ENCODE measurements at places on chromosomes 13 and 19.

- DNase-seq, result no peak
Measured at GRCh38 chr13:37148501-37148900, 43.0 kb upstream of the CSNK1A1L start.

GRCh38 chr13:28344163-28344562 lies 150.8 kb downstream of the FLT1 start:
- DNase-seq, result no peak

GRCh38 chr13:21812192-21812626 lies 141.3 kb downstream of the FGF9 start:
- no peak for DNase-seq

- no peak for DNase-seq
Measured at GRCh38 chr13:21149568-21149967, 26.8 kb downstream of the SKA3 start.

GRCh38 chr13:46570273-46570672 lies 17.3 kb downstream of the LRCH1 start:
- no peak for DNase-seq

DNA sequence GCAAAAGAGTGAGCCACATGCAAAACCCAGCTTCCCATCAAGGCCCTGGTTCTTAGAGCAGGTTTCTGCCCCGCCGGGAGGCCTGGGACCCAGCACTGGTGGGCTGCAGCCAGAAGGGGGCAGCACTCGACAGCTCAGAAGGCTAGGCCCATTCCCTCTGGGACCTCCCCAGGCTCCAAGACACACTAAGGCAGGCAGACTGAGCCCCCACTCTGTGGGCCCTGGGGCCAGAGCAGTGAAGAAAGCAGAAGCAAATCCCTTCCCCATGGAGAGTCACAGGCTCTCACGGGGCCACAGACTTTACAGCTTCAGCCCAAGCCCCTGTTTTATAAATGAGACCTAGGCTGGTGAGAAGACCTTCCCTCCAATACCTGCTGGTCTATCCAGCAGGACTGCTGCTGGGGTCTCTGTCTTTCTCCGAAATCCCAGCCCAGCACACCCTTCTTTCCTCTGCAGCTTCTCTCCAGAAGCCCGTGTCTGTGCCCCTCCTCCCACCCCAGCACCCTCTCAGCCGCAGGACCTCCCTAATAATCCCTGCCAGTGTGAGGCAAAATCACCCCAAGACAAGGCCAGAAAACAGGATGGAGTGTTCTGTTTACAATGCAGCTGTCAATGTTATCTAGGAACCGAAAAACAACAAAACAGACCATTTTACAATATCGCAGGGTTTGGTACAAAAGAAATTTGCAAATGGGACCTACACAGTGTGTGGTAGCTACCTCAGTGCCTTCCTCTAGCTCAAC lies 109.3 kb downstream of the ABCC4 start:
- peak; percentile 68 for DNase-seq

- DNase-seq, result no peak
Measured at GRCh38 chr19:18764591-18765051, 26.5 kb downstream of the COMP start.

GRCh38 chr19:33529094-33529676 lies 7.6 kb upstream of the PEPD start:
- DNase-seq, result no peak

- DNase-seq, result no peak
Measured at GRCh38 chr13:37476874-37477273, 121.7 kb downstream of the POSTN start.

GRCh38 chr13:104750377-104750776 lies 1684.2 kb upstream of the SLC10A2 start:
- no peak for DNase-seq

GRCh38 chr13:34654647-34655046 lies 287.4 kb upstream of the NBEA start:
- no peak for DNase-seq

- no peak for DNase-seq
Measured at GRCh38 chr19:15976836-15977689, 28.3 kb downstream of the OR10H4 start.

DNA sequence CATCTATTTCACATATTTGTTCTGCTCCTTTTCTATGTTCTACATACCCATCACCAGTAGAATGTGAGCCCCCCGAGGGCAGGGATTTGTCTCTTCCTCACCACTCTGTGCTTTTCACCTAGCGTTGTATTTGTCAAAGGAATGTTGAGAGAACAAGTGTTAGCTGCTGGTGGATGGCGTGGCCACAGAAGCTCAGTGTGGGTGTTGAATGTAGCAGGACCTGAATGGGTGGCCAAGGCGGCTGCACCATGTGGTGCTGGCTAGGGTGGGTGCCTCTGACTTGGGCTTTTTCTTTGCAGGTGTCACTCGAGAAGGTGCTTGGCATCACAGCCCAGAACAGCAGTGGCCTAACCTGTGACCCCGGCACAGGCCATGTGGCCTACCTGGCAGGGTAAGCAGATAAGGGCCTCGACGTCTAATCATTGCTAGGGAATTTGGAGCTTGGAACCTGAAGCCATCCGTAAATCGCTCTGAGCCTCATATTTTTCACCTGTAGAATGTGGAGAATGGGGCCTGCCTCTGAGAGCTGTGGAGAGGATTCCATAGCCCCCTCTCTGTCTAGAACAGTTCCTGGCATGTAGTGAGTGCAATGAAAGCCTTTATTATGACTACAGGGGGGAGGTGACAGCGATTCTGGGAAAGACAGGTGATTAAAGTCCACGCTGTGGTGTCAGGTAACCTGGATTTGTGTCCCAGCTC lies 3.9 kb downstream of the WDR62 start:
- no peak for DNase-seq

- no peak for DNase-seq
Measured at GRCh38 chr13:102487330-102487729, 85.5 kb upstream of the FGF14 start.

GRCh38 chr13:94153586-94153985 lies 325.9 kb downstream of the DCT start:
- DNase-seq, result no peak

DNA sequence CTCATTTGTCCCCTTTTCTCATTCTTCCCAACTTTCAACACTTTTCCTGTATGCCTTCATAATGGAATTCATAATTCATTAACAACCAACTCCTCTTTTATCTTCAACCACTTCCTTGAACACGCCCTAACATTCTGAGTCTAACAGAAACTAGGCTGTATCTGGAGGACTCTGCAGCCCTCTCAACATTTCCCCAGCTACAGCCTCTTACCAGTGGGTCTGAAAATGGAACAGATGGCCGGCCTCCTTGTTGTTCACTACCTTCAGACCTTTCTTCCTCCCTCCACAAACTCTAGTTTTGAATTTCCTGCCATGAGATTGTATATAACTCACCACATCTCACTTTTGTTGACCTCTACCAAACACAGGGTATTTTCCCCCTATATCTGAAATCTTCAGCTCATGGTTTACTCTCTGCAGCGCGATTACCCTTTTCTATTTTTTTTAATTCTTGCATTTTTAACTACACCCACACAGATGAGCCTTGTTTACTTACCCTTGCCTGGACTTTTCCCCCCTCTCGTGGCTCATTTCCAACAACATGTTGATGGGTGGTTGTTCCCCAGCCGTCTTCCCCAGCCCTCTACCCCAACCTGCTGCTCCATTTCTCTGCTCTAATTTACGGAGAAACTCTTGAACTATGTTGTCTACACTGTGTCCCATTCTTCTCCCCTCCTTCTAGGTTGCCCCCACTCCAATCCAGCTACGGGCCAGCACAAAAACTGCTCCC lies 846 bp downstream of the ZNF790 start:
- DNase-seq, result no peak

GRCh38 chr13:41515491-41516139 lies 58.3 kb downstream of the RGCC start:
- DNase-seq, result no peak

DNA sequence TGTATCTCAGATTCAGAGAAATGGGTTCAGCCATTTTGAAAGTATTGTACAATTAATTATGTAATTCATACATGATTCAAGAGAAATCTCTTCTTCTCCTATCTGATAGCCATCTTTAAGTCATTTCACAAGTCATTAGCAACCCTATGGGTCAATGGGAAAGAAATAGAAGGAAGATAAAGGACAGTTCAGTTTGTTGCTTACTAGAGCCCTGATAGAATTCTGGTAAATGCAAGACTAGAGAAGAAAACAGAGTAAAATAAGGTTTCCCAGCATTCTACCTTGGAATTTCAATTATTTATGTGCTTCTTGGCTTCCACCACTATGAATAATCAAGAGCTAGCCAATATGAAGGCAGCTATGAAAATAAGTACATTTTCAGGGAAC lies 117.7 kb downstream of the LHFPL6 start:
- DNase-seq, result no peak

- no peak for DNase-seq
Measured at GRCh38 chr13:111423168-111423785, 102.8 kb downstream of the TEX29 start.

DNA sequence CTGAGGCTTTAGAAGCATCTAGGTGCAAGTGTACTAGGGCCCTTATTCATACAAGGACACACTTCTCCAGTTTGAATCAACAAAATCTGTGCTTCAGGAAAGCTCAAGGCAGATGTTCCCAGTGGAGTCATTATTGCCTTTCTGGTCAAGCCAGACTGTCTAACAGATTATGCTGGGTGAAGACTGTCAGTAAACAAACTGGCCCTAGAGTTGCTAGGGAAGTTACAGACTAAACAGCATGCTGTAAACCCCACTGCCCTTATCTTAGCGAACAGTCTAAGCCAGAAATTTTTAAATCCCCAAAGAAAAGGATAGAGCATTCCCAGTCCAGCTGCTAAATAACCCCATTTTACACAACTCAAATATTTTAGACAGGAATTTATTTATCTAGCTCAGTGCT lies 1701.3 kb upstream of the PRR20A start:
- no peak for DNase-seq

- DNase-seq, result peak; percentile 89
Measured at GRCh38 chr19:658916-659839, 3.8 kb downstream of the RNF126 start.

- DNase-seq, result no peak
Measured at GRCh38 chr13:102913914-102914313, 68.1 kb downstream of the ERCC5 start.

GRCh38 chr13:37984357-37984756 lies 114.8 kb upstream of the TRPC4 start:
- DNase-seq, result no peak

GRCh38 chr19:53908106-53908934 lies 758 bp upstream of the CACNG7 start:
- no peak for DNase-seq

- DNase-seq, result no peak
Measured at GRCh38 chr13:110330491-110331011, 23.5 kb downstream of the COL4A2 start.

GRCh38 chr19:41936961-41937360 lies 8.7 kb upstream of the ERFL start:
- no peak for DNase-seq

- no peak for DNase-seq
Measured at GRCh38 chr13:105365831-105366230, 1169.6 kb downstream of the EFNB2 start.

DNA sequence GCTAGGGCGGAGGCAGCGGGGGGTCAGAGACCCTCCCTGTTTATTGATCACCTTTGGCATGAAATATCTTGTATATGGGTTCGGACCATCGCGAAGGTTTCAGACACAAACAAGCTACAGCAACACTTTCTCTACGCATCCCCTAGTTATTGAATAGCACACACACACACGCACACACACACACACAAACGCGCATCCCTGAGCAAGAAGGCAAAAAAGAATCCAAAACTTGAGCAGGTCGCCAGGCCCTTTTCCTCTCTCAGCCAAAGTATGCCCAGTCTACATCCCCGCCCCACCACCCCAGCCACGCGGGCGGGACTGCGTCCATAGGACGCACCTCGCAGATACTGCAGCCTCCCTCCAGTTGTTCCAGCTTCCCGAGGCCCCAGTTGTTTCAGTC lies 16.0 kb downstream of the POU4F1 start:
- no peak for DNase-seq

GRCh38 chr19:5935473-5936291 lies 21.6 kb downstream of the CAPS start:
- DNase-seq, result no peak

DNA sequence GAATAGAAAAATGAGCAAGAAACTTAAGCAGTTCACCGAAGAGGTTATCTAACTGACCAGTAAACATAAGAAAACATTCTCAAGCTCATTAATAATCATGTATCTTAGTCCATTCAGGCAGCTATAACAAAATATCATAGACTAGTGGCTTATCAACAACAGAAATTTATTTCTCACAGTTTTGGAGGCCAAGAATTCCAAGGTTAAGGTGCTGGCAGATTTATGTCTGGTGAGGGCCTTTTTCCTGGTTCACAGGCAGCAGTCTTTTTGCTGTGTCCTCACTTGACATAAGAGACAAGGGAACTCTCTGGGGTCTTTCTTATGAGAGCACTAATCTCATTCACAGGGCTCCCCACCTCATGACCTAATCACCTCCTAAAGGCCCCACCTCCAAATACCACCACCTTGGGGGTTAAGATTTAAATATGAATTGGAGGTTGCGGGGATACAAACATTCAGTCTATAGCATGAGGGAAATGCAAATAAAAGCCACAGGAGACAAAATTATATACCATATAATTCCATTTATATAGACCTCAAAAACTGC lies 123.6 kb downstream of the ZAR1L start:
- DNase-seq, result no peak

GRCh38 chr19:3362217-3362906 lies 4.0 kb upstream of the NFIC start:
- no peak for DNase-seq

DNA sequence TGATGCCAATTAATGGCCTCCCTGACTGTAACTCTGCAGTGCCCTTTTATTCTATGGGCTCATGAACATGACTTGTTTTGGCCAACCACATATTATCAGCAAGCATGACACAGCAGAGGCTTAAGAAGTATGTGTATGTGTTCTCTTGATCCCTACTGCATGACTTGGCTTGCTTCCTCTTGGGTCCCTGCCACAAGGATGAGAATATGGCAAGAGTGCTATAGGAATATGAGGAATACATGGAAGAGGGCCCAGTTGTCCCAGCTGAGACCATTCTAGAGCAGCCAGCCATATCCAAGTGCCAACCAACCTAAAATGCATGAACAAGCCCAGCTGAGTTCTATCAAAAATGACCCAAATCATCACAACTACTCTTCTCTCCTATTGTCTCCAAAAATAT lies 576.7 kb upstream of the PCDH9 start:
- no peak for DNase-seq

Data from natural killer cell treated with Interleukin-12 subunit alpha and Interleukin-12 subunit beta and Interleukin-15 and Interleukin-18, amount 100 ng/mL, for 72 hours (primary cell).